Activated T-helper 1 cell treated with anti-CD3 and anti-CD28 coated beads, Interleukin-12 subunit alpha, Interleukin-12 subunit beta, Interleukin-2, Interleukin-4 antibody, amounts not matched to agents 30 ng/mL and 10 ng/mL and 1 ng/mL, durations not matched to agents 14 hours and 24 hours and 36 hours (primary cell): ENCODE measurements at places on chromosomes 12 and 14. TPM values are rescaled to one million over a fixed set of nuclear protein-coding genes. Genes with fewer than 3 reads are reported as not detected.
A peak's percentile ranks its signal among the peaks of the same experiment; 100 is the strongest.

GRCh38 chr12:70507442-70507841, 129.8 kb downstream of the PTPRB start:
- H3K4me3 ChIP-seq = no peak overlapping the region
- DNase-seq = no peak
- H3K4me1 ChIP-seq = no peaks in the 10 kb centered on the region
- no peaks in the 10 kb centered on the region for H3K36me3 ChIP-seq
- H3K27me3 ChIP-seq = no peaks in the 10 kb centered on the region

GRCh38 chr14:86613786-86614185, 1083.8 kb downstream of the FLRT2 start:
- no peaks in the 10 kb centered on the region for H3K27me3 ChIP-seq
- H3K4me3 ChIP-seq = no peak overlapping the region
- no peaks in the 10 kb centered on the region for H3K36me3 ChIP-seq
- no peak for DNase-seq
- H3K27ac ChIP-seq = no peak overlapping the region
- no peaks in the 10 kb centered on the region for H3K4me1 ChIP-seq

GRCh38 chr12:14057895-14058294, 76.5 kb upstream of the GRIN2B start:
- DNase-seq = no peak
- no peaks in the 10 kb centered on the region for H3K36me3 ChIP-seq
- H3K4me1 ChIP-seq = no peaks in the 10 kb centered on the region
- no peak overlapping the region for H3K27ac ChIP-seq
- no peak overlapping the region for H3K4me3 ChIP-seq

GRCh38 chr14:37709419-37710195, 114.2 kb downstream of the TTC6 start:
- no peak for DNase-seq
- H3K4me1 ChIP-seq = no peaks in the 10 kb centered on the region
- no peaks in the 10 kb centered on the region for H3K27me3 ChIP-seq
- no peak overlapping the region for H3K4me3 ChIP-seq

DNA sequence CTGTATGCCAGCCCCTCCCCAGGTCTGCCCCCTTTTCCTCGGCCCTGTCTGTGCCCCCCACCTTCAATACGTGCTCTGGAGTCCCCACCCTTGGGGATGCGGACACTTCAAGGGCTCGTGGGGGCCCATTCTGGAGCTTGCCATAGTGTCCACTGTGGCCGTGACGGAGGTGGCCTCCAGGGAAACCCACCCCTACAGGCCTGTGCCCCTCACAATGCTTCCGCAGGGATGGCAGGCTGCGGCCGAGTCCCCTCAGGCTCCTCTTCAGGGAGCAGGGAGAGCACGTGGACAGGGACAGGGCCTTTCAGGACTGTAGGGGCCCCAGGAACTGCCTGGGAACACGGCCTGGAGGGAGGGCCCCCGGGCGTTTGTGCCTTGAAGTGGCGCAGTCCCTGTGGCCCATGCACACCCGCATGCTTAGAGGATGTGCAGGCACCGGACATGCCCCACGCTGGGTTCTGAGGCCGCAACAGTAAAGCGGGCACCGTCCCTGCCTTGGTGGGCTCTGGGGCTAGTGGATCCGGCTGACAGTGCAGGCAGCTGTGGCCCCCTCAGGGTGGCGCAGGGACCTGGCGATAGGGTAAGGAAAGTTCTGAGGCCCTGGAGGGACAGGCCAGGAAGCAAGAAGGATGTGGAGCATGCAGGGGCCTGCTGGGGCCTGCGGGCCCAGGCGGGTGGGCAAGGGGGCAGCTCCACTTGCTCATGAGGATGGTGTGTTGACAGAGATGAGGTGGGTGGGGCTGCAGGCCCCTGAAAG, 209.0 kb upstream of the RTL1 start:
- no peaks in the 10 kb centered on the region for H3K36me3 ChIP-seq
- no peak overlapping the region for H3K27ac ChIP-seq
- no peak for DNase-seq
- H3K27me3 ChIP-seq = no peaks in the 10 kb centered on the region
- H3K4me3 ChIP-seq = no peak overlapping the region

- H3K27me3 ChIP-seq = no peaks in the 10 kb centered on the region
- DNase-seq = no peak
- no peak overlapping the region for H3K4me3 ChIP-seq
- H3K4me1 ChIP-seq = no peaks in the 10 kb centered on the region
- H3K27ac ChIP-seq = no peak overlapping the region
- no peaks in the 10 kb centered on the region for H3K36me3 ChIP-seq
Measured at GRCh38 chr12:2551412-2551900, 243.3 kb upstream of the FKBP4 start.

- H3K4me3 ChIP-seq = no peak overlapping the region
- H3K36me3 ChIP-seq = no peaks in the 10 kb centered on the region
- H3K27me3 ChIP-seq = no peaks in the 10 kb centered on the region
- no peak overlapping the region for H3K27ac ChIP-seq
- DNase-seq = no peak
- no peaks in the 10 kb centered on the region for H3K4me1 ChIP-seq
Measured at GRCh38 chr12:22994316-22994675, 369.3 kb downstream of the ETNK1 start.

DNA sequence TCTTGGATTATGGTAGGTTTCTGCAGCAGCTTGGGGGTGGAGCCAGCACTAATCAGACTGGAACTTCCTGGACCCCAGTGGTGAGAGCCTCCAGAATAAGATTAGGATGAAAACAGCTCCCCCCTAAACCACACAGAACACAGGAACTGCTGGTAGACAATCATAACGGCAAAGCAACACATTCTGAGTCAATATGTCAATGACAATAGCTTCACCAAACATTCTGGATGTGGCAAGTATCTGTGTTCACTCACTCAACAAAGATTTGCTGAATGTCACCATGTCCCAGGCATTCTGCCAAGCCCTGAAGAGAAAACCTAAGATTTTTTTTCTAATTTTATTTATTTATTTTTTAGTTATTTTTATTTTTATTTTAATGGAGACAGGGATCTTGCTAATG, 65.2 kb downstream of the LRRC74A start:
- no peak for DNase-seq
- H3K4me3 ChIP-seq = no peak overlapping the region
- H3K27ac ChIP-seq = no peak overlapping the region

DNA sequence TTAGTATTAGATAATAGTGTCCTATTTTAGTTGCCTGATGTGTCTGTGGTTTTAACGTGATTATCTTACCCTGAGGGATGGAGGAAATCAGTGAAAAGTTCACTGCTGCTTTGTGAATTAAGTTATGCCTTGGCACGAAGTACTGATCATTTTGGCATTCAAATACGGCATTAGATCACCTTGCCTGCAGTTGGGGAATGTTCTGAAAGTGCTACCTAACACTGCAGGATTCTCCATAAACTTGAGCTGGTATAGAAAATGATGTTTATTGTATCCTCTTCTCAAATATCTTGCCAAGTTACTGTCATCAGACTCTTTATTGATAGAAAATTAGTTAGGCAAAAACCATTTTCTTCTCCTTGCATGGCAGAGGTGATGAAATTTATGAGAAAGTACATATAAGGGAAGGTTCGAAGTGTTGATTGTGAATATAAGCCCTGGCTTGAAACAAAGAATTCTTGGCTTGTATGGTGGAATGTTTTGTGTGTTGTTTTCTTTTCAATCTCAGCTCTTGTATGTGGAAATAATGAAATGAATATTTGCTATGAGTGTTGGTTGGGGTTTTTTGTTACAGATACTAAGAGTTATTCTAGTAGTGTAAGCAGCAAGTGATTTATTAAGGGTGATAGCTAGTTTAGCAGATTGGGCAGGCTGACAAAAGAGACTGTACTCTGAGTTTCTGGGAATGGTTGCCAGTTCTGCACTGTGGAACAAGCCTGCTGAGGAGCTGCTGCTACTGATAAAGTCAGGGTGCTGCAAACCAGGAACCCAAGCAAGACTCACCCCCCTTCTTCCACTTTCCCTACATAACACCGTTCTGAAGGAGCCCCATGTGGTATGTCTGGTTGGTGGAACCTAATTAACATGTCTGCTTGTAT, 448.3 kb downstream of the PCNX1 start:
- no peak overlapping the region for H3K4me3 ChIP-seq
- DNase-seq = no peak
- peaks cover 50% of the 10 kb centered on the region for H3K36me3 ChIP-seq
- no peak overlapping the region for H3K27ac ChIP-seq
- H3K4me1 ChIP-seq = peaks cover 48% of the 10 kb centered on the region

- peaks cover 14% of the 10 kb centered on the region for H3K36me3 ChIP-seq
- no peaks in the 10 kb centered on the region for H3K27me3 ChIP-seq
- H3K4me1 ChIP-seq = peaks cover 17% of the 10 kb centered on the region
- no peak overlapping the region for H3K4me3 ChIP-seq
- peak; percentile 44 for DNase-seq
- H3K27ac ChIP-seq = peak overlapping the region; percentile 75
Measured at GRCh38 chr14:75831455-75831854, 150.3 kb downstream of the TGFB3 start.

DNA sequence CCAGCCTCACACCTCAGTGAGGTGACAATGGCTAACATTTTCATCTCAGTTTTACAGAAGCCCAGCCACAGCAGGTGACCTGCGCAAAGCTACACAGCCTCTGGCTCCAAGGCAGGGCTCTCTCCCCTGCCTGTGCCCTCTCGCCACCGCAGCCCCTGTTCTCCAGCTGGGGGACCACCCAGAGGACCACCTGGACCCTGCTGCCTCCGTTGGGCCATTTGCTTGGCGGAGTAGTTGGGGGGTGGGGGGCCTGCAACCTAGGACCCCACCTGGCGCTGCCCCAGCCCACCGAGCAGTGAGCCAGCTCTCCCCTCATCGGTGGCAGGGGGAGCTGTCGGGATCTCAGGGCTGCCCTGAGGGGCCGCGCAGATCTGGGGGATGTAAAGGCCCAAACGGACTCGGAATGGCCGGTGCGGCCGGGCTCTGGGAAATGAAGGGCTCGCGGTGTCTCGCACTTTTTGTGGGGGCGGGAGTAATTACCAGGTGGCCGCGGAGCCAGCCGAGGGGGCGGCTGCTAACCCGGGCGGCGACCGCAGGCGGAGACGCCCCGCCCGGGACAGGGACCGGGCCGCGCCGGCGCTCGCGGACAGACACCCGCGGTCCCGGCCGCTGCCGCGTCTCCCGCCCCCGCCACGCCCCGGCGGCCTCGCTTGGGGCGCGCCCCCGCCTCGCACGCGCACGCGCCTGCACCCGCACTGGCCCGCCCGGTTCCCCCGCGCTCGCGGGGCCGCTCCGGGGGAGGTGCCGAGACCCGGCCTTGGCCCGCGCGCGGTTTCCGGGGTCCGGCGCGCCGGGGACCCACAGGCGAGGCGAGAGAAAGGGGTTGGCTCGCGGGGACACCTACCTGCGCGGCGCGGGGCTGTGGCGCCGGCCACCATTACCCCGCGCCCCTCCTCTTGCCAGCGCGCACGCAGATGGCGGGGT, 8.6 kb upstream of the GPR68 start:
- peak overlapping the region; percentile 38 for H3K4me3 ChIP-seq
- peaks cover 86% of the 10 kb centered on the region for H3K4me1 ChIP-seq
- no peaks in the 10 kb centered on the region for H3K27me3 ChIP-seq

- peaks cover 35% of the 10 kb centered on the region for H3K36me3 ChIP-seq
- H3K27me3 ChIP-seq = no peaks in the 10 kb centered on the region
- DNase-seq = no peak
- peaks cover 48% of the 10 kb centered on the region for H3K4me1 ChIP-seq
Measured at GRCh38 chr12:56749359-56749758, 2.8 kb downstream of the PRIM1 start.

- peak overlapping the region; percentile 96 for H3K27ac ChIP-seq
- H3K36me3 ChIP-seq = peaks cover 10% of the 10 kb centered on the region
- H3K4me3 ChIP-seq = peak overlapping the region; percentile 75
Measured at GRCh38 chr14:52352569-52352968, 38.5 kb downstream of the PTGER2 start.

- no peaks in the 10 kb centered on the region for H3K27me3 ChIP-seq
- DNase-seq = no peak
- no peak overlapping the region for H3K4me3 ChIP-seq
- no peaks in the 10 kb centered on the region for H3K36me3 ChIP-seq
- no peaks in the 10 kb centered on the region for H3K4me1 ChIP-seq
Measured at GRCh38 chr12:126558219-126558618, 1493.0 kb downstream of the AACS start.

- peak overlapping the region; percentile 64 for H3K4me3 ChIP-seq
- peaks cover 7% of the 10 kb centered on the region for H3K4me1 ChIP-seq
- no peaks in the 10 kb centered on the region for H3K36me3 ChIP-seq
Measured at GRCh38 chr14:89027097-89027740, 202.8 kb downstream of the TTC8 start.

- no peak for DNase-seq
- H3K4me3 ChIP-seq = no peak overlapping the region
- peaks cover 3% of the 10 kb centered on the region for H3K27me3 ChIP-seq
- no peaks in the 10 kb centered on the region for H3K36me3 ChIP-seq
- no peak overlapping the region for H3K27ac ChIP-seq
- no peaks in the 10 kb centered on the region for H3K4me1 ChIP-seq
Measured at GRCh38 chr14:79781882-79782281, 429.4 kb downstream of the DIO2 start.

DNA sequence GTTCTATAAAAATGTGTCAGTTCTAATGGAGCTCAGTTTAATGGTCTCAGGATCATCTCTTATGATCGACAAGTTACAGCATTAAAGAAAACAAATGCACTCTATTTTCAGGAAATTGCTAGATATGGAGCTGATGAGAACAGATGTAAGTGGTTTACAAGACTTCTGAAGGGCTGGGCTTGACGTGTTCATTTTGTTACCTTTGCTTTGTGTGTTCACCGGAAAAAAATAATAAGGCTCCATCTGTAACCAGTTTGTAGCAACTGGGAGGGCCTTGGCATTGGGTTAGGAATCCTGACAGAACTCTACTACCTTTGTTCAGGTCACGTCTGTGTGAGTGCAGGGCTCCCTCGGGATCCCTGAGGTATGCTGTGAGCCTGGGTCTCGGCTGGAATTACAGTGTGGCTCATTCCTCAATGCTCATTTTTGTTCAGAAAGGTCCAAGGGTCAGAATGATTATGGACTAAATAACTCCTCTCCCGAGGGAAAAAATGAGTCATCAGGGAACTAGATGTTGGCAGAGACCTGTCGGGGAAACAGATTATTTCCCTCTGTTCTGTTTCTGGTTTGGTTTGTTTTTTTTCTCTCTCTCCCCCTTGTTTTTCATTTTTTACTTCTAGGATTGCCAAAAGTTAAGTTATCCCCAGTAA, 158.0 kb downstream of the SLC5A8 start:
- no peak overlapping the region for H3K27ac ChIP-seq
- no peak overlapping the region for H3K4me3 ChIP-seq
- H3K4me1 ChIP-seq = no peaks in the 10 kb centered on the region
- H3K27me3 ChIP-seq = no peaks in the 10 kb centered on the region

GRCh38 chr14:89828471-89829165, 125.9 kb downstream of the EFCAB11 start:
- no peaks in the 10 kb centered on the region for H3K36me3 ChIP-seq
- H3K4me3 ChIP-seq = no peak overlapping the region
- no peaks in the 10 kb centered on the region for H3K4me1 ChIP-seq
- no peak for DNase-seq
- no peaks in the 10 kb centered on the region for H3K27me3 ChIP-seq

Gene EMP1
- 29.6 and 33.6 TPM in 2 replicates for total RNA-seq

Gene ZNF891
- 2.3 and 2.4 TPM in 2 replicates for total RNA-seq

Gene SIX1
- 0.39 and 0.41 TPM in 2 replicates for total RNA-seq

Gene MANSC1
- total RNA-seq = 0.83 and 1.4 TPM in 2 replicates

Gene STAB2
- not detected in 2 replicates for total RNA-seq

Gene FAM181A
- total RNA-seq = not detected in 2 replicates

Gene LUM
- not detected in 2 replicates for total RNA-seq

Gene C1S
- 1.6 and 2.4 TPM in 2 replicates for total RNA-seq

Gene KIF21A
- 23.3 and 25.2 TPM in 2 replicates for total RNA-seq
